ENCODE measurements at places on chromosomes 16 and 17.
A peak's percentile ranks its signal among the peaks of the same experiment; 100 is the strongest.

DNA sequence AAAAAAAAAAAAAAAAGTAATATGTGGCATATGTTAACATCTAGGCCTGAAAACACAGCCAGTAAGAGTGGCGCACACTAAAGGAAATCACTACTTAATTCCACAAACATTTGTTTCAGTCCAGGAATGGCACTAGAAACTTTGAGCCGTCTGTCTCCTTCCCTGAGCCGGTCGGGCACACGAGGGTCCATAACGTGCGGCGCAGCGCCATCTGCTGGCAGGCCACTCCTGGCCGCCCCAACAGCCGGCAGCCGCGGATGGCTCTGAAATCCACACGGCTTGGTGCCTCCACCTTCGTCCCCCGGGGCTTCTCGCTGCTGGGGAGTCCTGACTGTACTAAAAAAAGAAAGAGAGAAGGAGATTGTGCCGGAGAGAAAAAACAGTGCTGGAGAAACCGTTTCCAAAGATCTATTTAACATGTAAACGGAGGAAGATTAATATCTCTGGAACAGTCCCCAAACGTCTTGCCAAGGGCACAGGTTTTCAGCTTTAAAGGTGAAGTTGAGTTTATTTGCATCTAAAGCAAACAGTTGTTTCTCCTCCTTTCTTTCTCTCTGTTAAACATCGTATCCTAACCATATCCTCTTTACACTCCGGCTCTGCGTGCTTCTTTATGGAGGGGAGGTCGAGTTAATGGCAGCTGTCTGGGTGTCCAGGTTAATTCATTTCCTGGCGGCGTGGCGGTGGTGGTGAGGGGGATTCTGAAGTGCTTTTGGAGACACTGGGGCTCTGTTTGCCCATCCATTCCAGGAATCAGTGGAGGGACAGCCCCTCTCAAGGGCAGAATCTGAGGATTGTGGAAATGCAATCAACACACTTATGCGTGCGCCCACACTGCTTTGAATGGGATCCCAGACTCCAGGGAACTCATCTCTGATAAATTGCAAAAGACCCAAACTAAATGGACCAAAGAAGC is 611.3 kb upstream of the SALL1 start:
- DNase-seq, result peak; percentile 81

DNA sequence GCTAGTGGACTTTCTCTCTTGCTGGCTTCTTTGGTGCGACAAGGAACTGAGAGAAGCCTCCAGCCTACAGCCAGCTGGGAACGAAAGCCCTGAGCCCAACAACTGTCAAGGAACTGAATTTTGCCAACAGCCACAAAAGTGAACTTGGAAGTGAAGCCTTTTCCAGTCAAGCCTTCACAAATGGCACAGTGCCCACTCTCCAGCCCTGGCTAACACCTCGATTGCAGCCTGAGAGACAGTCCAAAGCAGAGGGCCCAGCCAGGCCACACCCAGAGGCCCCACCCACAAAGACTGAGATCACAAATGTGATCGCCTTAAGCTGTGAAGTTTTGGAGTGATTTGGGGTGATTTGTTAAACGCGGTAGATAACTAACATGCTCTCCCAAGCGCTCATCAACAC is 244.6 kb upstream of the SDK2 start:
- DNase-seq, result no peak

DNA sequence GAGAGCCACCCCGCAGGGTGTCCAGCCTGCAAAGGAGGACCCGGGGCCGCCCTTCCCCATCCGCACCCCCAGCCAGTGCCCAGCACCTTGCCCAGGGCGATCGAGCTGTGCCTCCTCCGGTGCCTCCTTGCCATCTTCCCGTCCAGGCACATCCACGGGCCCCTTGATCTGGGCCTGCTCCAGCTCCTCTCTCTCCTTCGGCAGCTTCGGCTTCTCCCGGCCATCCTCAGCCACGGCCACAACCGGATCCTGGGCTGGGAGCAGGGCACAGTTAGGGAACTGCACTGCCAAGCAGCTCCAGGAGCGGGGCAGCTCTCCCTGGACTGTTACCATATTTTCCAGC is 13.8 kb downstream of the NDUFAF8 start:
- DNase-seq, result no peak

- no peak for DNase-seq
Measured at GRCh38 chr17:7853691-7854038, 1.2 kb upstream of the TMEM88 start.

DNA sequence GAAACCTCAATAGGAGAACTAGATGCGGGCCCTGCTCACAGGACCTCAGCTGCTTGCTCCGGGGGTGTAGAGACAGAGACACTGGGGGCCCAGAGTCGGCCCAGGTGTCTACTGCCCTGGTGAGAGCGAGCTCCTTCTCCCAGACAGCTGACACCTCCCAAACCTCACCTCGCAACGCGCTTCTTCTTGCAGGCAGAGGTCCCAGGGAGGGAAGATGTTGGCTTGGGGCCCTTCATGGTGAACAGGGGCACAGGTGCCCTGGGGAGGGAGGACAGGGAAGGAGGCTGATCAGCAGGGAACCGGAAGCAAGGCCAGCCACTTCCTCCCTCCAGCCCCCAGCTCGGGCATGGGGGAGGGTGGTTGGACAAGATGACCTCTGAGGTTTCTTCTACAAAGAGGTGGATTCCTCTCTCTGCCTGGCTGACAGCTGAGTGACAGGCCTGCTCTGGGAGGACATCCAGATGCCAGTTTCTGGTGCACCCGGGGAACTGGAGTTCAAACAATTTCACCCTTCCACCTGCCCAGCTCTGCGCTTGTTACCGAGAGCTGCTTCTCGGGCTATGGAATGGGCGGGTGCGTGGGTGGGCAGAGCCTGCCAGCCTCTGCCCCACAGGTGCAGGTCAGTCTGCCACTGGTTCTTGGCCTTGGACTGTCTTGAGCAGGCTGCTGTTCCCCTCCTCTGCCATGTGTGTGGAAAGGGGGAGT is 11.7 kb upstream of the GFAP start:
- DNase-seq, result no peak

- peak; percentile 32 for DNase-seq
Measured at GRCh38 chr16:72099377-72099818, 5.8 kb downstream of the DHX38 start.

- DNase-seq, result peak; percentile 36
Measured at GRCh38 chr16:87407511-87408112, 15.5 kb downstream of the MAP1LC3B start.

- DNase-seq, result no peak
Measured at GRCh38 chr17:10042589-10043244, 137.6 kb upstream of the RCVRN start.

DNA sequence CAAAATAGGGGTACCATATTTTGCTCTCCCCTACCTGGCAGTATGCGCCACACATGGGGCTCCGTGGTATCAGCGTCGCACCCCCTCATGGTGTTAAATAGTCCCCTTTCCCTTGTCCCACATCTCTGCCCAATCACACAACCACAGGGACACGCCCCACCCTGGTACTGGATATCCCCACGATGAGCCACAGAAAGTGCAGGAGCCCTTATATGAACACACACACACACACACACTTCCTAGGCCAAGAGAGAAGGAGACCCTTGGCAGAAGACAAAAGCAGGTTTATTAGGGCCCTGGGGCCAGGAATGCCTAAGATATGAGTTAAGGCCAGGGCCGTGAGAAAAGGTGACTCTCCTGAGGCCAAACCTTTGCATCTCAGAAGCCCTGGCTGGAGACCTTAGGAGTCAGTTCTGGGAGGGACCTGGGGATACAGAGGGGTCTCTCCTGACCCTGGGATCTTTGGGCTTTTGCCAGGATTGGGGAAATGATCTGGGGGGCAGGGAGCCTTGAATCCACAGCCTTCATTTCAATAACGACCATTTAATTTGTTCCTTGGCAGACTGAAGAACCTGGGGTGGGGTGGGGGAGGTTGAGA is 11.6 kb downstream of the COPZ2 start:
- DNase-seq, result peak; percentile 25

DNA sequence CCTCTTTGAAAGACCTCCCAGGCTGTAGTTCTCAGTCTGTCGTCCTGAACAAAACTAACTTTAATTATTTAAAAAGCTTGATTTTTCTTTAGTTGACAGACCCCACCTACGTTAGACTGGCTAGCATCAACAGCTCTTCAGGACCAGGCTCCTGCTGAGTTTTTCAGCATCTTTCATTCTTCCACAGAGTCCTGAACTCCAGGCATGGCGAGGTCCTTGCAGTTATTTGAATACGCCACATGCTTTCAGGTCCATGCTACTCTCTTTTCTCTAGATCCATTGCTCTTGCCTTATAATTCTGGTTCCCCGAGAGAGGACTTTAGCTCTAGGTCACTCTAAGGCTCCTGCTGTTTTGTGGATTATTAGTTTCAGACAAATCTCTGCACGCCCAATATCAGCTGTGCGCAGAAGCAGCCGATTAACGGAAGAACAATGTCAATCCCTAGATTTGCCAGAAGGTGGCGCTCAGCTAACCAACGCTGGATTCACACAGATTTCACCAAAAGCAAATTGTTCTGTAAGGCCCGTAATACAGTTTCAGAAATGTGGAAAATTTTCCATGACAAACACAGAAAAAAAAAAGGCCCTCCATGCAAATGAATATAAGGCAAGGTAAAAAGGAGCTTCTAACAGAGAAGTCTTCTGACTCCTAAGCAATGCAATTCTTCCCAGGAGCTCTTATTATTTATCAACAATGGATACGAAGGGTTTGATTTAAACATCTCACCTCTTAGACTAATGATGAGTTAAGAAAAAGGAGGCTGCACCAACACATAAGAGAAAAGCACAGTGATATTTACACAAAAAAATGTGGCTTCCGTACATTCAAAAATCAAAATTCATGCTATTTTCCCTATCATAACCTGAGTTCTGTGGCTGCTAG is 33.5 kb upstream of the BCO1 start:
- DNase-seq, result peak; percentile 64

- no peak for DNase-seq
Measured at GRCh38 chr16:11015076-11015475, 70.7 kb downstream of the CLEC16A start.

DNA sequence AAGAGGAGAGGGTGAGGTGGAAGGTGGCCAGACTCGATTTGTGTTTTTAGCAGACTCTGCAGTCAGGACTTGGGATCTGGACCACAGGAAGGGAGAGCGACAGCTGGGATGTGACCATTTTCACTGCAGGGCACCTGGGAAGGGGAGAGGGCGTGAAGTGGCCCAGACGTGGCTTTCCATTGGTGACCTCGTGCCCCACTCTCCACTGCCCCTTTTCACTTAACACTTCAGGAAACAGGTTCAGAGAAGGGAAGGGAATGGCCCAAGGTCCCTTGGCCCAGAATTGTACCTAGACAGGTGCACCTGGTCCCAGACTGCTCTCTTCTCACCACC is 22.9 kb upstream of the MPRIP start:
- DNase-seq, result no peak

DNA sequence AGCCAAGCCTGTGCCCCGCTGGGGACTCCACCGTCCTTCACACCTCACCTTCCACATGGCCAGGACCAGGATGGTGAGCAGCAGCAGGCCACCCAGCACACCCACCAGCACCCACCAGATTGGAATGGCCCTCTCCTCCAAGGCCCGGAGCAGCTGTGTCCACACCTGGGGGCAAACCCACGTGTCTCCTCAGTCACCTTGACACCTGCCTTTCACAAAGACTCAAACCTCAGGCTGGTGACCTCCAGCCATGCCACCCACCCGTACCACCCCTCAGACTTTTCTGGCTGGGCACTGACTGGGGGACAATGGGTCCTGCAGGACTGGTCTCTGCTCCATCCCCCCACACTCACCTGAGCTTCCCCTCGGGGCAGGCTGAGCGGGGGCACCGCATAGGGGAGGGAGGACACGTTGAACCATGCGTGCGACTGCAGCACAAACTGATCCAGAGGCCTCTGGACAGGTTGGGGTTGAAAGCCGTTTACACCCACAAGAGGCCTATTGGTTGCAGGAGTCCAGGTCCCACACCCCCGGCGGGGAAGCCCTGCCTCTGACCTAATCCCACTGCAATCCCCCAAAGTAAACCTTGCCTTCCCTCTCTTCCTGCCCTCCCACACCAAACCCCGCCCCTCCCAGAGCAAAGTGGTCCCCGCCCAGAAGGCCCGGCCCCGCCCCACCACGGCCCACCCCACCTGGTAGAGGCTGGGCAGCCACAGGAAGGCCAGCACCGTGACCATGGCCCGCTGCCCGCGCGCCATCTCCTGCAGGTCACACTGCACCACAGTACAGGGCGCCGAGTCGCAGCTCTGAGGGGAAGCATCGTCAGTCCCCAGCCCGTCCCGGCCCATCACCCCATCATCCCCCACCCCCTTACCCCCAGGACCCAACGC is 10.9 kb upstream of the FAM171A2 start:
- no peak for DNase-seq

- no peak for DNase-seq
Measured at GRCh38 chr16:27096375-27096774, 29.6 kb downstream of the C16orf82 start.

GRCh38 chr17:57987581-57988300 is at the start of gene VEZF1:
TSS of gene VEZF1 (minus strand) at chr17:57988254. CDS start at chr17:57988111, 143 bp downstream.
- peak; percentile 80 for DNase-seq

DNA sequence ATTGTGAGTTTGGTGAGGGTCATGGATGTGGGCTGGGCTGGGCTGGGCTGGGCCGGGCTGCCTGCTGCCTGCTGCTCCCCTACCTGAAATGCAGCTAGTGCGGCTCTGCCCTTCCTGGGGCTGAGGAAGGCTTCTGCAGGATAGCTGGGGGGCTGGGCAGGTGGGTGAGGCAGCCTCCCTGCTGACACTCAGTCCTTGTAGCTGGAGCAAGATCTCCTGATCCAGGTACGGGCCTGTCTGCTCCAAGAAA is 4.7 kb downstream of the RPL13 start:
- no peak for DNase-seq

DNA sequence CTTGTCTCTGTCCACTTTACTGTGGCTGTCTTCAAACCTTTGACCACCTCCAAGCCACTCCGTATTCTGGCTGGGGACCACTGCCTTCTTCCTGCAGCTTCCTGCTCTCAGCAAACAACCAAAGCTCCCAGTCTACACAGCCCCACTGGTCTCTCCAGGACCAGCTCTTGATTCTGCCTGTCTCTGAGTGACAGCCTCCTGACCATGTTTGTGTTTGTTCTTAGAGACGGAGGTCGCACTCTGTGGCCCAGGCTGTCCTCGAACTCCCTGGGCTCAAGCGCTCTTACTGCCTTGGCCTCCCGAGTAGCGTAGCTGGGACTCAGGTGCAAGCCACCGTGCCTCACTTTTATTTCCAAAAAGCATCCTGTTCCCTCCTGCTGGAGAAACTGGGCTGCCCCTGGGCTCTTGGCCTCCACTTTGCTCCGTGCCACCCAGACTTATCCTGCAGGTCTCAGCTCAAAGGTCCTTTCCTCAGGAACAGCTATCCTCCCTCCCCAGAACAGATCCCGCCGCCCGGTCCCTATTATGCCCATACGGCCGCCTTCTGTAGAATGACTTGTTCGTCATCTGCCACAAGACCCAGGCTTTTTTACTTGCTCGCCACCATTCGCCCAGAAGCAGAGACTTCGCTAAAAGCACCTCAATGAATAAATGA is 9.1 kb downstream of the MNT start:
- no peak for DNase-seq

- no peak for DNase-seq
Measured at GRCh38 chr17:20961586-20961985, 81.2 kb downstream of the USP22 start.

GRCh38 chr16:47634727-47635126 is 173.6 kb downstream of the PHKB start:
- DNase-seq, result no peak
